ENCODE measurements at places on chromosomes 5 and 9.

DNA sequence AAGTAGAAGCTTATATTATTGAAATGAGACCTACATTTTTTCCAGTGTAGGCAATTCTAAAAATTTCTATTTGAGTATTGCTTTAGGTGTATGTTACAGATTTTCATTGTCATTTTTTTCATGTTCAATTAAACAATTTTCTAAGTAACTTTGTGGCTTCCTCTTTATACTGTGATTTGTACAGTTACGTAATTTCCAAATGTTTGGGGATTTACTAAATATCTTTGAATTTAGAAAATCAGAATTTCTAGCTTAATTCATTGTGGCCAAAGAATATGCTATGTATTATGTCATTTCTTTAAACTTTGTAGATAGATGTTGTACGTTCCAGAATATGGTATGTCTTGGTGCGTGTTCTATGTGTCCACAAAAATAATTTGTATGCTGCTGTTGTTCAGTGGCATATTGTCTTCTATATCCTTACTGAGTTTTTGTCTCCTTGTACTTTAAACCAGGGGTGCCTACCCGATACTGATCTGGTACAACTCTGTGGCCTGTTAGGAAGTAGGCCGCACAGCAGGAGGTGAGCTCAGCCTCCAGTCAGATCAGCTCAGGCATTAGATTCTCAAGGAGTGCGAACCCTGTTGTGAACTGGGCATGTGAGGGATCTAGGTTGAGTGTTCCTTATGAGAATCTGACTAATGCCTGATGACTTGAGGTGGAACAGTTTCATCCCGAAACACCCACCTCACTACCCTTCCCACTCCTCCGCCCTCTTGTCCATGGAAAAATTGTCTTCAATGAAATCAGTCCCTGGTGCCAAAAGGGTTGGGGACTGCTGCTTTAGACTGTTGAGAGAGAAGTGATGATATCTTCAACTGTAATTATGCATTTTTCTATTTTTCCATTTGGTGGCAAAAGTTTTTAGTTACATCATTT, 63.5 kb downstream of the UBE2R2 start:
- no peak for DNase-seq

DNA sequence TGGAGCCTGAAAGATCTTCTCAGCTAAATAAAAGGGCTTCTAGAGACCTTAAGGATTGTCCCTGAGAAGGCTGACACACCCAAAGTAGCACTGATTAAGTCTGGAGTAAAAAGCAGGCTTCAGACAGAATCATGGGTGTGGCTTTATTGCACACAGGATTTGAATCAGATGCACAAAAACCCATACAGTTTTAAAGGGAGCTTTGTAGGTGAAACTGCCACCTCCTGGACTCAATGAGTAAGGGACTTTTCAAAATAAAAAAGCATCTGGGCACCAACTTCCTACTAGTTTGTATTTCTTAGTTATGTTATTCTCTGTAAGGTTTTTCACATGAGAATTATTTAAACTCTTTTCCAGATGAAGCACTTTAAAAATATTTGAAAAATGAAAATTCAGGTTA, 129.4 kb downstream of the EDIL3 start:
- DNase-seq = no peak

DNA sequence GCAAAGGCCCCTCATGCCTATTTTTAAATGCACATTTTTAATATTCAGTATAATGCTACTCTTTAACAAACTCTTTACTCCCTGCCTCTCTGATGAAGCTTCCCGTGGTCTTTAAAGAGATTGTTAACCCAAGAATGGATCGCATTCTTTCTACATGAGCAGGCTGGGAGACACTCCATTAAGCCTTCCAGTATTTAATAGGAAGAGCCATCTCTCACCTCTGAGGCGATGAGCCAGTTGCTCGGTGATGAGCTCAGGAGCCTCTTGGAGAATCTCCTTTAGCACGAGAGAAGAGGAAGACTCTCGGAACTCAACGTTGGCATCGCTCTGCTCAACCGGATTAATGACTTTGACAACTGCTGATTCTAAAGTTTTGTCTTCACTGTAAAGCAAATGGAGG, 59.6 kb downstream of the PRUNE2 start:
- no peak for DNase-seq

GRCh38 chr5:135476615-135477581, 24.7 kb upstream of the TIFAB start:
- DNase-seq = no peak

GRCh38 chr5:169970339-169970738, 10.0 kb downstream of the INSYN2B start:
- no peak for DNase-seq

DNA sequence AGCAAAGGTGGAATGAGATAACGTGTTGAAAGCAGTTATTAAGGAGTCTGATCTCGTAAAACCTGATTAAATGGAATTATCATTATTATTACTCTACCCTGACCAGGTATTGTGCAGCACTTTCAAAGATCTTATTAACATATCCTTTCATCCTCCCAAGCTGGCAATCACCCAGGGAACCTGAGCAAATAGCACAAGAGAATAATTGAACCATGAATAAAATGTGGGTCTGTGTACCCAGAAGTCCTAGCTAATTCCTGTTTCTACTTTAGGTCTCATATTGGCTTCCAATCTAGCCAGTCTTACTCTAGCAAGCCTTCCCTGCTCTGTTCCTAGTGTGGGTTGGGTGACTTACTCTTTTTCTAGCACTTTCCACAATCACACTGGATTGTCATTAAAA, 162.2 kb upstream of the STK32A start:
- DNase-seq = no peak

DNA sequence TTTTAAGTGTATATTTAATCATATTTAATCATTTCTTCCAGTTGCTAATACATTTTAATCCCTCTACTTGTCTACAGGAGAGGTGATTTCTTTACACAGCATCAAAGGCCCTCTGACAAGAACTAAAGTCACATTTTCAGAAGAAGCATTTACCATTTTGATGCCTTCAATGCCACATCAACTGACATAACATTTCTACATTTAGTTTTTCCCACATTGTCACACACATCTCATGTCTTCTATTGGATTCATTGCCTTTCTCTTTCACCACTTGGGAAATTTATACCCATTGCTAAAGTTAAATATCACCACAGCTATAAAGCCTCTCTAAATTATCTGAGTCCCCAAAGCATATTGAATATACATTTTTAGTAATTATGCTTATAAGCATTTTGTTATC, 1907.5 kb upstream of the CDH9 start:
- no peak for DNase-seq

DNA sequence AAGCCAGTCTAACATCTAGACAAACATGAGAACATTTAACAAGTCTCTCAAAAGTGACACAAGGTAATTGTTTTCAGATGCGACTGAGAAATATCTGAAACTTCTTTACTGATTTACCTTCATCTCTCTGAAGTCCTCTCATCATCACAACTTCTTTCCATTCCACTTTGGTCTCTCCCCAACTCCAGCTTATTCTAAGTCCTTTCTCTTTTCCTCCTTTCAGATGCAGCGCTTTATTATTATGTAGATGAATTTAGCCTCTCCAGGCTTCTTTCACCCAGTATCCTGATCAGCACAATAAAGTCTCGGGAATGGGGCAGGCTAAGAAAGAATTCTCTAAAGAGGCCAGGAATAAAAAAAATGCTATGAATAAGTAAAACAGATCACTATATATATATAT, 128.0 kb downstream of the KCTD16 start:
- DNase-seq = no peak

DNA sequence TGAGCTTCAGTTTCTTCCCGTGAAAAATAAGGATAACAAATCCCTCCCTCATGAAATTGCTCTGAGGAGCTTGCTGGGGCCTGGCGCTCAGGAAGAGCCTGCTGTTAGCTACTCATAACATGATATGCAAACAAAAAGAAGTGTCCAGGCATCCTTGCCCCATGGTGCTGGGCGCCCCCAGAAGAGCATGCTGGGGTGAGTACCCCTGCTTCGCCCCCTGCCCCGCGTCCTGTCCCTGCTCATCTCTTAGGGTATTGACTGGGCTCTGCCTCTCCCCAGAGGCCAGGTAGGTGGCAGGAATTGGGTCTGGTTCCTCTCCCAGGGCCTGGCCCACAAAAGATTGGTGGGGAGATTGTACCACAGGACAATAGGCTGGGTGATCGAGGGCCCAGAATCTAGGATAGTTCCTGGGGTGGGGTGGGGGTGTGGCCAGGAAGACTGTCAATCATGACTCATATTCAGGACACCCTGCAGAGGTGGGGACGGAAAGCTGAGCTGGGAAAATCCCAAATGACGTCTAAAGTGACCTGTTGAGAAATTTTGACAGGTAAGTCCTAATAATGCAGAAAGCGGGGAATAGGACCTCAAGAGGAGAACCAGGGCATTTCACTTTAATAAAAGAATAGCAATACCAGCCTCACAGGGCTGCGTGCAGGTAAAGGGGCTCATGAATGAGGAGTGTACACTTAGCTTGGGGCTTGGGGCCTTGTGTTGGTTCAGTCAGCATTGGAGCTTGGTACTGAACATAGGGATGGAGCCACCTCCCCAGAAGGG, 8.9 kb downstream of the PITX1 start:
- no peak for DNase-seq

- no peak for DNase-seq
Measured at GRCh38 chr9:90950600-90950999, 149.0 kb downstream of the SYK start.

DNA sequence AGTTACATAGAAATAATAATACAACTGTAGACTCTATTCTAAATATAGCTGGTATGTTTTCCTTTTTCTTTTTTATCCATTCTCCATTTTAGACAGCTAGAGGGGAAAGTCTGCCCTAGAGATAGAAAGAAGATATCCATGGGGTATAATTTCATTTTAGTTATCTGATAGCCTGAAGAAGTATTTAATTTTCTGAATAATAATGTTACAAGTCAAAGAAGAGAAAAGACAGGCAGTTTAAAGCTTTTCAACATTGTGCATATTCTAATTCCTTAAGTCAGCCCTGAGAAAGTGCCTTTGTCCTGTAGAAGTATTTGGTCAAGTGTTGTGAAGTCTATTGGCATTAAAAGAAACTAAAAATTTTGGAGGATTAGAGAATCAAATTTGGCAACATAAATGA, 2.5 kb upstream of the VCAN start:
- no peak for DNase-seq

DNA sequence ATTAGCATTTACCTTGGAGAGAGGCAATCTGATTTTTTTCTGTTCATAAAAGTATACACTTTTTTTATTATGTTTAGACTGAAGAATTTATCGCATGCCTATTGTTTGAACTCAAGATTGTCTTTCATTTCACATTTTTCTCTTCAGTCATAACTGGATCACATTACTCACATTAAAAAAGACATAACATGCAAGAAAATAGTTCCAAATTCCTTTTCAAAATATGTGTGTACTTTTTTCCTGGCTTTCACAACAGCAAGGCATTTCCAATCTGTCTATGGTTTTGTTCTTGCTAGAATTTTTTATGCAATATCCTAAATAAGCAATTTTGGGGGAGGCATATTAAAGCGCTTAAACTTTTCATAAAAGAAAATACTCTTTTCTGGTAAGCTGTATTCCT, 21.2 kb downstream of the FTMT start:
- DNase-seq = no peak

GRCh38 chr9:108606401-108606800, 249.4 kb downstream of the ACTL7B start:
- no peak for DNase-seq

- DNase-seq = no peak
Measured at GRCh38 chr5:102818934-102819333, 63.8 kb downstream of the PAM start.

GRCh38 chr5:151619812-151620460, 28.8 kb upstream of the FAT2 start:
- no peak for DNase-seq

DNA sequence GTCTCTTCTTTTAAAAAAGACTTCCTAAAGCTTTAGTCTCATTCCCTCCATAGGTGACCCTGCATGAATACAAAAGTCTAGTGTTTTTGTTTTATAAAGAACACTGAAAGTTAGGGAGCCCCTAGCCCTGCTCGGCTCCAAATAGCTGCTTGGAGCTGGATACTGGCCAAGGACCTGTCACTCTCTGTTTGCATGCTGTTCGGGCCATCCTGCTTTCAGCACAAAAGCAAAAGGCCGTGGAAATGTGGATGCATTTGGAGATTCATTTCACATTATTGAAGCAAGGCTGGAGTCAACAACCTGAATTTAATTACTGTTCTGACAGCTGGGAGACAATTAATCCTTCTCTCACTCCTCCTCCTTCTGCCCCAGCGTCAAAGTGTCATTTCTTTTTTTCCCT, 151.7 kb upstream of the NMUR2 start:
- DNase-seq = no peak

GRCh38 chr9:92664394-92665152, 5.4 kb downstream of the IPPK start:
- no peak for DNase-seq

- no peak for DNase-seq
Measured at GRCh38 chr5:66717455-66718373, 121.5 kb downstream of the MAST4 start.

GRCh38 chr5:151002250-151002649, 18.1 kb upstream of the GPX3 start:
- DNase-seq = no peak

- DNase-seq = no peak
Measured at GRCh38 chr5:68240202-68240601, 24.6 kb downstream of the PIK3R1 start.

DNA sequence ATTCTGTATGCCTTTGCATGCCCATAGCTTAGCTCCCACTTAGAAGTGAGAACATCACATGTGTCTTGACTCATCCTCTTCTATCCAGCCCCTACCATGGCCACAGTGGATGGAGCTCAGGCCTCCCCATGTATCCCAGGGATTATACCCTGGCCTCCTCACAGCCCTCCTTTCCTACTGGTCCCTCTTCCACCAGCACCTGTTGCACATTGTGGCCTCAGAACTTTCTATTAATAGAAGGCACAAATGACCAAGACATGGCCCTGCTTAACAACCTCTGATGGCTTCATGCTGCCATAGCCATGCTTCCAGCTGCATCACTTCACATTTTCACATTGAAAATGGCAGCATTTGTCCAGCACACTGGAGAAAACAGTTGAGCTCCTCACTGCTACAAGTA, 315.4 kb downstream of the CDK5RAP2 start:
- no peak for DNase-seq

DNA sequence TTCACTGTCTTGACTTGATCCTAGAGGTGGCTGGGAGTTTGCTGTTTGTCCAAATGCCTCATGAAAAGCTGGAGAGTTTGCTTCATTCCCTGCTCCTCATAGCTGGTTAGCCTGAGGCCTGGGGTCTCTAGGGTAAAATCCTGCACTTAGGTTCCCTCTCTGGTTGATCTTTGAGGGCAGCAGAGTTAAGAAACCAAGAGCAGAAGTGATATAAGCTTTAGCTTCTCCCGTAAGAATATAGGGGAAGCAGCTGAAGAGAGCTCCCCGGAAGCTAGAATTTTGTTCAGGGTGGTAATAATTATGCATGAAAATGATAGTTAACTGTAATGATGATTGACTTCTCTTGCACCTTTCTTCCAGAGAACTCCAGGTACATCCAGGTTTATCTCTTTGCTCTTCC, 1.4 kb downstream of the FAM53C start:
- no peak for DNase-seq

GRCh38 chr5:128711216-128711615, 173.2 kb upstream of the FBN2 start:
- DNase-seq = no peak

DNA sequence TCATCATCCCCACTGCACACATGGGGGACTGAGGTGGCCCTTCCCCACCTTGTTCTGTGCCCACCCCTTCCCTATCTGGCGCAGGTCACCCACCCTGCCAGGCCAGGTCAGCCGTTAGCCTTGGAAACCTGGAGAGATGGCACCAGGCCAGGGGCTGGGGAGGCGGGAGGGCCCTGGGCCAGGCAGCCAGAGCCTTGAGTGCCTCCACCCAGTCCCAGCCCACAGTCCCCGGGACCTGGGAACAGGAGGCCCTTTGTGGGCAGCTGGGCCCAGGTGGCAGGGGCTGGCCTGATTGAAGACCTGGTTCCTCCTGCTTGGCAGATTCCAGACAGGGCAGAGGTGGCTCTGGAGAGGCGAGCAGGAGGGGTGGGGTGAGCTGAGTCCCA, 70.6 kb downstream of the LRSAM1 start:
- DNase-seq = no peak
